ENCODE measurements at places on chromosomes 4 and X.

GRCh38 chrX:24902806-24903205 lies 113.0 kb downstream of the ARX start:
- no peak for DNase-seq

DNA sequence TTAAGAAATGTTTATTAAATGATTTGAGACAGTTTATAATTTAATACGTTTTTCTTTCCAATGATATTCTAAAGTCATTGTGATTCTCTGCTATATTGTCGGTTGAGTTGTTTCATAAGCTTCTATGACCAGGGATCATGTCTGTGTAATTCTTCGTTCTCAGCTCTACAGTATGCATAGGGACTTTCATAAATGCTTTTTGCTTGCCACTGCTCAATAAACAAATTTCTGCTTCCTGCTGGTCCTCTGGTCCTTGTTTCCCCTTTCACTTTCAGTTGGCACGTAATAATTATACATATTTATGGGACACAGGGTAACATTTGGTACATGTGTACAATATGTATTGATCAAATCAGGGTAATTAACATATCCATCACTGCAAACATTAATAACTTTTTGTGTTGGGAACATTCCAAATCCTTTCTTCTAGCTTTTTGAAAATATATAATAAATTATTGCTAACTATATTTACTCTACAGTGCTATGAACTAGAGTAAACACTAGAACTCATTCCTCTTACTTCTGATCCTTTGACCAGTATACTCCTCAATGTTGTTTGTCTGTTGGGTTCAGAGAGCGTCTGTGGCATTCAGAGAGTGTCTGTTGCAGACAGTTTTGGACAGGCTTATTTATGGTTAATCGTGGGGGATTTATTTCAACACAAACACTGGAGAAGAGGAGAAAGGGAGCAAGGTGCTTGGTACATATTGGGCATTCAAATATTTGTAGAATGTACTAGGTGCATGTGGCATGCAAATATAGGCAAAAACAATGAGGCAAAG lies 68.3 kb upstream of the SPANXB1 start:
- DNase-seq, result no peak

DNA sequence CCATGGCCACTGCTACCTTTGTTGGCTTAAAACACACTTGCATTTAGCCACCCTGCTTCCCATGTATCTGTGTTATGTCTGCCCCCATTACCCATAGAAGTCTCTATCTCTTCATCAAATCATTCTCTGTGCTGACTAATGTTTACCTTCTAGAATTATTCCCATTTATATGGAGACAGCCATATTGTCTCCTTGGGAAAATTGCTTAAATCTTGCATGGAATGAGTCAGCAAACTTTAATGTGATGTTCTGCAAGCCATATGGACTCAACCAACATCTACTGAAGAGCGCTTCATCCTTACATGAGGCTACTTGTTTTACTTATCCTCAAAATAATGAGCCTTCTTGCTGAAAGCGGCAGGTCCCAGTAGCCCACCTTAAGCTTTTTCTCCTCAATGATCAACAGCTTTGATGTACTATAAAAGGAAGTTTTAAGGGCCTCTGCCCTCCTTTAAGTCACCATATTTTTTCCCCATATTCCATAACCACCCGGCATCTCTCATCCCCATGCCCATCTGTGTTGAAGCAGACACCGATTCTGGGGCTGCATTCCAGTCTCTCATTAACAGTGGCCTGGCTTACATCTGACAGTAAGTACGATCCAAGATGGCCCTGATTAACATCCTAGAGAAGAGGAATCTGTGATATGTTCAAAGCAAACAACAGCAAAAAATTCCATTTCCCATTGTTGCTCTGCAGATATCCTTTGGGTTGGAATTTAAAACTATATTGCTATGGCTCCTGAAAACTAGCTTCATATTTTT lies 130.4 kb downstream of the ARHGAP6 start:
- DNase-seq, result no peak

- DNase-seq, result no peak
Measured at GRCh38 chr4:106370214-106370613, 1.6 kb upstream of the GIMD1 start.

GRCh38 chrX:65582450-65583082 lies 48.0 kb upstream of the LAS1L start:
- no peak for DNase-seq

DNA sequence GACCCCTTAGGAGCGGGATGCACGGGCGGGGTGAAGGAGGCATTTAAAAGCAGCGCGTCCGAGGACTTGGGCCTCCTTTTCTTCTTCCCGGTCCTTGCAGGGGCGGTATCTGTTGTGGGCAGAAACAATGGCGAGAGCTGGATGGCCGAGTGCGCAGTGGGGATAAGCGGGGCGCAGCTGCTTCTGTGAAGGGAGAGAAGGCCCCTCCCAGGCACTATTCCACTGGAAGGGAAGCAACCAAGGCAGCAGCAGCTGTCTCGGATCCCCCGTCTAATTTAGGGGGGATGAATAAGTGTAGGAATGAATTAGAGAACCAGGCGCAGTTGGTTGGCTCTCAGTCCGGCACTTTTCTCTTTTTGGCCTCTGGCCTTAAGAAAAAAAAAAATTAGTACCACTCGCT lies 995 bp downstream of the SMARCA5 start:
- DNase-seq, result peak; percentile 8

DNA sequence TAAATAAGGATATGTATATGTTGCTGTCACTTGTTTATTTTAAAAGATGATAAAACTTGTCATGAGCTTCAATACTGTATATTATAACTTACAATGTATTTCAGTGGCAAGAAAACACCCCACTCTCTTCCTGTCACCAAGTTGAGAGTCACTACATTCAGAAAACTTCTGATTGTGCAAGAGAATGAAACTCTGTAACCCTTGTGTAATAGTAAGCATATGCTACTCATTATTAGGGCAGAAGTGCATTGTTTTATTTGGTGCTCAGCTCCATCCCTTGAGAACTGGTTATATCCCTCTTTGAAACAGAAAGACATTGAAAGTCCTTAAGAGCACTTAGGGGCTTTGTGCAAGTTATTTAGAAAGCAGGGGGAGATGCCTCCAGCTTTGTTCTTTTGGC lies 594.5 kb downstream of the ARAP2 start:
- no peak for DNase-seq

DNA sequence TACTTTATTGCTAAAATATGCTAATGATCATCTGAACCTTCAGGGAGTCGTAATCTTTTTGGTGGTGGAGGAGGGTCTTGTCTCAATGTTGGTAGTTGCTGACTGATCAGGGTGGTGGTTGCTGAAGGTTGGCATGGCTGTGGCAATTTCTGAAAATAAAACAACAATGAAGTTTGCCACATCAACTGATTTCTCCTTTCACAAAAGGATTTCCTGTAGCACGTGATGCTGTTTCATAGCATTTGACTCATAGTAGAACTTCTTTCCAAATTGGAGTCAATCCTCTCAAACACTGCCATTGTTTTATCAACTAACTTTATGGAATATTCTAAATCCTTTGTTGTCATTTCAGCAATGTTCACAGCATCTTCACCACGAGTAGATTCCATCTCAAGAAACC lies 19.3 kb downstream of the DDIT4L start:
- no peak for DNase-seq

DNA sequence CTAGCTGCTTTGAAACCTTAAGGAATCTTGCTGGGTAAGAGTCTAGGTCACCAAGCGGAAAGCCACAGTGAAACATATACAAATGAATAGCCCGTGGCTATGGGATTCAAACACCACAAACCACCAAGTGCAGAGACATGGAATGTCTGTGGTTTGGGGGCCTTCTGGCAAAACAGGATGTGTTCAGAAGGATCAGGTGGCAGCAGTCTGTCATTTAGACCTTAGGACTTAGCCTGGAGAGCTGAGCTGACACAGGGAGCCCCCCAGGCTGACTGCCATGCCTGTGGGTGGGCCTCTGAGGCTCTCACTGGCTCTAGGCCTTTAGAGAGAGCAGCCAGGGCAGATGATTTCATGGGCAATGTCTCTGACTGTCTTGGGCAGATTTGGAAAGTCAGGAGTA lies 225.6 kb downstream of the FBXW7 start:
- no peak for DNase-seq

- no peak for DNase-seq
Measured at GRCh38 chrX:11756354-11757318, 1.4 kb upstream of the MSL3 start.

- no peak for DNase-seq
Measured at GRCh38 chr4:20252656-20253282, 1.1 kb downstream of the SLIT2 start.

DNA sequence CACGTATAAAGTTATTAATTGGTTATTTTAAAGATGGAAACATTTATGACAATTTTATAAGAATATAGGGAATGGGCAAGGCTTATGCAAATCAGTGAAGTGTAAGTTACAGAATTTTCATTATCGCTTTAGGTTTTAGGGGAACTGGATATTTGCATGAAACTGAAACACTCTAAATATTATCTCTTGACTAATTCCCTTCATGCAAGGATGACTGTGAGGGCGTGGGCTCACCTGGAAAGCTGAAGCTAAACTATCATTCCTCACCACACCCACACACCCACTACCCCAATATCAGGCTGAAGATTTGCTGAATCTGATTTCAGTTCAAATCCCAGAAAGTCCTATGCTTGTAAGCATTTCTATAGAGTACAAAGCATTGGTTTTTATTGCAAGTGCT lies 81.7 kb upstream of the ARHGAP24 start:
- DNase-seq, result no peak

DNA sequence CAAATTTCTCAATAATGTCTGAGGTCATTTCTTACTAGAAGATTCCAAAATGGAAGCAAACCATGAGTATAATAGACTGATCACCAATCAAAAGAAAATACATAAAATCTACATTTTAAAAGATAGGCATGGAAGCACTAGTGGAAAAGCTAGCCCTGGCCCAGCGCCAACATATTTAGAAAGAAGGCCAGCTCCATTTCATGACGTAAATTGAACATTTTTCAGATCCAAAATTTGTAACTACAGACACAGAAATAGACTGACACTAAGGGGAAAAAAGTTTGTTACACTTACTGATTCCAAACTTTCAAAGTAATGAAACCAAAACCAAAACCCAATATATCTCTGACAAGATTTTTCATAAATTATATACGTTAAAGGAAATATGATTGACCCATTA lies 117.7 kb downstream of the ADAMTS3 start:
- DNase-seq, result no peak

DNA sequence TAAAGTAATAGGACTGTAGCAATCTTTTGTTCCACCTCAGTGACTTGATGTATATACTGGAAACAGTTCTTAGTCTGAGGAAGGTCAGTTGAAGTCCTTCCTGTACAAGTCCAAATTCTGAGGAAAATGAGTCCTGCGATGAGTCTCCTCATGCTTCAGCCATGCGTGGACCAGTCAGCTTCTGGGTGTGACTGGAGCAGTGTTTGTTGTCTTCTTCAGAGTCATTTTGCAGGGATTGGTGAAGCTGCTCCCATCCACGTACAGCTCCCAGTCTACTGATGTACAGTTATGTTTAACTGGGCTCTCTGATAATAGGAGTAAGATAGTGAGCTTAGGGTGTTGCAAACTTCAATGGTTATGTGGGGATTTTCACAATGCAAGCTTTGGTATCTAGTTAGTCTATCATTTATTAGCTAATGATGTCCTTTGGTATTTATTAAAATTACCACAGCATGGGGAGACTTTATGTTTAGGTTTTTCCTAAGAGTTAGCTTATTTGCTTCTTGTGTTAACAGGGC lies 3.4 kb downstream of the UGT2B17 start:
- DNase-seq, result no peak

DNA sequence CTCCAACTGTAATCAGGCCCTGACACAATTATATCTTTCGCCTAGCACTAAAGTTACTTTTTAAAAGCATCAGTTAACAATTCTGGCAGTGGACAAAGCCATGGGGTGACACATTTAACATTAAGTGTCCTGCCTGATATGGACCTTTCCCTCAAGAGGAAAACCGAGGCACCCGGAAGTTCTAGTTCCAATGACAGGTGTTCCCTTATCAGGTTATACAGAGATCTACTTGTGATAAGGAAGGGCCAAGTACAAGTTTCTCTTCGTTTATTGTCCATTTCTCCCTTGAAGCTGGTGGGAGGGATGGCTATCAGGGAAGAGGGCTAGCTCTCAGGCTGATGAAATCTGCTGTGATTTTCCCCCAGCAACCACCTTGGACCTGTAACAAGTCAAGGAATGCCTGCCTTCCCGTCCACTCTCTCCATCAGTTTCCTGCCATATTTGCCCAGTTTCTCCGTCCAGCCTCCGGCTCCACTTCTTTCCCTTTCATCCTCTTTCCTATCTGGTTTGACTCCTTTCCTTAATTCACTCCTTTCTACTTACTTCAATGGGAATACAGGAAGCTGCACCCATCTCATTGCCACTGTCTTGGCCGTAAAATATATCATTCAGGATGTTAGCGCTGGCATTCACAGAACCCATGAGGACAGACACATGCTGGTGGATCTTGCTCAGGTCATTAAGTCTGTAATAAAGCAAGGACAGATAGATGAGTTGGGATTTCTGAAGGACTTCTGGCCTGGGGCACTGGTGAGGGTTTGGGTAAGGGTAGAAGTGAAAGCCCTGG lies 95.0 kb downstream of the DGKK start:
- DNase-seq, result no peak

- DNase-seq, result no peak
Measured at GRCh38 chr4:41285864-41286235, 29.1 kb downstream of the UCHL1 start.

- DNase-seq, result no peak
Measured at GRCh38 chrX:12488771-12489170, 302.4 kb upstream of the PRPS2 start.

DNA sequence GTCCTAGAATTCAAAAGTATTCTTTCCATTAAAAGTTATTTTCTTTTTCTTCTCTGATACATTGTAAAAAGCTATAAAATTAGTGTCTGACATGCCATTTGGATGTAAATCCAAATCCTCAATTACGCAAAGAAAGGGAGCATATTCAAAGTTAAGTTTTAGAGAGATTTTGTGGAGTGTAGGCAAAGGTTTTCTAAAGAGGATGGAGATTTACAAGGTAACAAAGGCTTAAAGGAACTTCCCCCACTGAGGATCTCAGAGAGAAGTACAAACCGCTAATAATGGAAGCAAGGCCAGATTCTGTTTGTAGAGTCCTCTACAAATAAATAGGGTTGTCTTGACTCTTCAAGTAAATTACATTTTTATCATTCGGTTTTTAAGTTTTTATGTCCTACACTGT lies 91.0 kb upstream of the MAPK10 start:
- no peak for DNase-seq

DNA sequence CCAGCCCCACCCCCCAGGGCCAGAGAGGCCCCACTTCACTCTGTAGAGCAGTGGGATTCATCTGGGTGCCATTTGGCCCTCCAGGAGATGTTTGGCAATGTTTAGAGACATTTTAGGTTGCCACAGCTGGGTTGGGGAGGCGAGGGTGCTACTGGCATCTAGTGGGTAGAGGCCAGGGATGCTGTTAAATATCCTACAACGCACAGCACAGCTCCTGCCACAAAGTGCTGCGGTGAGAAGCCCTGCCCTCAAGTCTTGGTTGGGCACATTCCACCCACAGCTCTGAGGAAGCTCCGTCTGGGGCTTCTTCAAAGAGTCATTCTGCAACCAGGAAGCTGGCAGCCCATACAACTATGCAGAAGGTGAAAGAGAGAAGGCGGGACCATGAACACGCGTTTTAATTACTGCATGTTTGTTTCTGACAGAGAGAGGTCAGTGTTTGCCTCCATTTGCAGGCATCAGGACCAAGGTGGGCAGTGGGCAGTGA lies 48.1 kb upstream of the FAM9C start:
- no peak for DNase-seq

Data from NCI-H1105 (cell line).